ENCODE measurements at places on chromosomes 11 and 22. TPM values are rescaled to one million over a fixed set of nuclear protein-coding genes. Genes with fewer than 3 reads are reported as not detected.

ARHGAP20 gene
- total RNA-seq = 0.22 TPM

PRR33 gene
- not detected for total RNA-seq

MIF gene
- 331 TPM for total RNA-seq

SLC5A1 gene
- not detected for total RNA-seq

SLC22A12 gene
- total RNA-seq = not detected

CALCA gene
- not detected for total RNA-seq

FLRT1 gene
- total RNA-seq = not detected

PLAAT4 gene
- total RNA-seq = 1.6 TPM

RAB3IL1 gene
- 10.7 TPM for total RNA-seq

MOGAT2 gene
- total RNA-seq = not detected

PRRG4 gene
- total RNA-seq = 0.22 TPM

KRTAP5-10 gene
- total RNA-seq = not detected

DKK3 gene
- total RNA-seq = 219 TPM

OR51E2 gene
- total RNA-seq = not detected

TRIM48 gene
- not detected for total RNA-seq

MS4A2 gene
- total RNA-seq = not detected

LYVE1 gene
- total RNA-seq = 140 TPM

CPT1B gene
- 1.5 TPM for total RNA-seq

C11orf65 gene
- under 0.01 TPM for total RNA-seq

TUBA8 gene
- total RNA-seq = 0.65 TPM

HOATZ gene
- total RNA-seq = not detected

SLC5A12 gene
- not detected for total RNA-seq

F2 gene
- total RNA-seq = not detected

CBLIF gene
- not detected for total RNA-seq

BDNF gene
- total RNA-seq = 0.22 TPM

IGLL1 gene
- not detected for total RNA-seq

TEX54 gene
- total RNA-seq = not detected

FREY1 gene
- 0.99 TPM for total RNA-seq

MS4A6E gene
- total RNA-seq = not detected

SPDYC gene
- not detected for total RNA-seq

ELFN2 gene
- total RNA-seq = under 0.01 TPM

SLC17A6 gene
- total RNA-seq = not detected

CASP5 gene
- not detected for total RNA-seq

SCN2B gene
- total RNA-seq = not detected

VPREB3 gene
- not detected for total RNA-seq

SLC22A6 gene
- not detected for total RNA-seq

GTSE1 gene
- total RNA-seq = 0.99 TPM

SYNGR1 gene
- total RNA-seq = under 0.01 TPM

OR4C6 gene
- not detected for total RNA-seq

TYR gene
- total RNA-seq = not detected

PHOX2A gene
- not detected for total RNA-seq

KRTAP5-1 gene
- not detected for total RNA-seq

FOLH1 gene
- not detected for total RNA-seq

NCAM1 gene
- 1.2 TPM for total RNA-seq

ARRB1 gene
- 153 TPM for total RNA-seq

KIRREL3 gene
- not detected for total RNA-seq

BBS1 gene
- total RNA-seq = 12.1 TPM

OR52A1 gene
- total RNA-seq = not detected

PRDM11 gene
- 7.9 TPM for total RNA-seq

APLNR gene
- under 0.01 TPM for total RNA-seq

SLC7A4 gene
- not detected for total RNA-seq

AMOTL1 gene
- 29.8 TPM for total RNA-seq

ZNF143 gene
- total RNA-seq = 33.9 TPM

ENTHD1 gene
- total RNA-seq = not detected

HYLS1 gene
- 6.9 TPM for total RNA-seq

SCUBE1 gene
- 0.65 TPM for total RNA-seq

KRTAP5-8 gene
- not detected for total RNA-seq

ABCG4 gene
- total RNA-seq = 0.22 TPM
